Sciatic nerve (tissue), 2 donors: ENCODE measurements at places on chromosomes 12 and 14. TPM values are rescaled to one million over a fixed set of nuclear protein-coding genes. Genes with fewer than 3 reads are reported as not detected.

The NDRG2 gene
- total RNA-seq: 398 TPM

DNA sequence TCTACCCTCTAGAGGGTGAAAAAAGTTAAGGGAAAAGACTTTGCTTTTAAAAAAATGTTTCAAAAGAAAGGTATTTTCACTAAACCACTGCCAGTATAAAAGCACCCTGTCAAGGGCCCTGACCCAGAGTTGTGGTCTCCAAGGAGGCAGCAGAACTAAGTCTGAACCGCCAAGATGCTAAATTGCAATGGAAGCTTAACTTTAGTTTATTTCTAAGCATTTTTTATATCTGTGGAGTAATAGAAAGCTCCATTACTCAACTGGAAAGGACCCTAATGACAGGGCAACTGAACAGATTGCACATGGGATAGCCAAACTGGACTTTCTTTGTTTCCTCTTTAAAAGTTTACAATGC lies 379.8 kb downstream of the NAV3 start:
- no peak for DNase-seq

GRCh38 chr12:50107416-50108268 lies 3.8 kb downstream of the GPD1 start:
- DNase-seq: no peak

DNA sequence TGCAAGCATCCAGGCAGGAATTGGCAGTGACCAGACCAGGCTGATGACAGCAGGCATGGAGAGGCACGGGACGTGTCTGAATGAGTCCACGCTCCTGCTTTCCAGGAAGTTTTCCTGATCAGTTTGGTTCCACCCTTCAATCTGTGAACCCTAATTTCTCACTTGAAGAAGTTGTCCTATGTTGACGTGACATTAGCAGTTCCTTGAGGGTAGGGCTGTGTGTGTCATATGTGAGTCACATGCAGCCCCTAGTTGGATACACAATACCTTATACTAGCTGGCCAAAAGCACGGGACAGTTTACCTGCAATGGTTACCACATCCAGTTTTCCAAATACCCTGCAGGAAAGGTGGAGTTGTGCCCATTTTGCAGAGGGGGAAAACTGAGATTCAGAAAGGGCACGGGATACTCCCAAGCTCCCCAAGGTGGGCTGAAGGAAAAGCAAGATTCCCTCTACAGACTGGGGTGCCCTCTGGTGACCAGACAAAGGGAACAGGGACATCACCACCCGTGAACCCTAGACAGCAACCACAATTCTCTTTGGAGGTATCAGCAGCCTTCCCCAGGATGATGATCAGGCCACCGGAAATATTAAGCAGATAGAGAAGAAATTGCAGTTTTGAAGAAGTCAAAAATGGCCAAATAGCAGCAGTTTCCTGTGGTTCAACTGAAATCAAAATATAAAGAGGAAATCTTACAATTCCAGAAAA lies 194.5 kb downstream of the PHETA1 start:
- no peak for DNase-seq

The ACTN1 gene
- total RNA-seq: 216 TPM

GRCh38 chr12:121975021-121975420 lies 46.7 kb upstream of the BCL7A start:
- no peak for DNase-seq

GRCh38 chr12:111352296-111352993 lies 16.4 kb downstream of the PHETA1 start:
- DNase-seq: no peak

DNA sequence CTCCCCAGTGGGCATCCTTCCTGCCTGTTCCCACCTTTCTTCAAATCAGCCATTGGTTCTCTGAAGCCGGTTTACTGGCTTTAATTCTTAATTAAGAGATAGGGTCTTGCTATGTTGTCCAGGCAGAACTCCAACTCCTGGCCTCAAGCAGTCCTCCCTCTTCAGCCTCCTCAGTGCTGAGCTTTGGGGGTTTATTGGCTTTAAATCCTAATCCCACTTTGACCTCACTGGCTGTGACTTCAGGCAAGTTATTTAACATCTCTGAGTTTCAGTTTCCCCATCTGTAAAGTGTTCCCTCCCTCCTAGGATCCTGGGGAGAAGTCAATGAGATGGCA lies 2.1 kb upstream of the TRMT61A start:
- DNase-seq: no peak

The DEGS2 gene
- total RNA-seq: 3.4 TPM

The PPM1H gene
- 12.3 TPM for total RNA-seq

GRCh38 chr12:96404696-96405095 lies 4.5 kb upstream of the CDK17 start:
- DNase-seq: no peak

- DNase-seq: no peak
Measured at GRCh38 chr12:53795927-53796326, 44.1 kb upstream of the CISTR start.

DNA sequence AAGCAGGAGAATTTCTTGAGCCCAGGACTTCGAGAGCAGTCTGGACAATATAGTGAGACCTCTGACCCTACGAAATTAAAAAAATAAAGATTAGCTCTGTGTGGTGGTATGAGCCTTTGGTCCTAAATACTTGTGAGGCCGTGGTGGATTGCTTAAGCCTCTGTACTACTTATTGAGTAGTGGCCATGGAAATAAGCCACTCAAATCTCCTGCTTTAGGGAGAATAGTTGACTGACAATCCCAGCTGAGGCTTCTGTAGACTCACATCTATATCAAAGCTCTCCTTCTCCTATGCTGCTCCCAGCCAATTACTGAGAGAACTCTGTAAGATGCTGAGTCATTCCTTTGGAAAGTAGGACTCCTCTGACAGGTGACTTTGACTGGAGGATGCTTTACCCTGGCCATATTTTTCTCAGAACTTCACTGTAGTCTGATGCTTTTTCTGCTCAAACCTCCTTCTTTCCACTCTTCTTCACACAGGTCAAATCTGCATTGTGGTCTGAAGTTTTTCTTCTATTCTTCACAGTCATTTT lies 420.2 kb downstream of the SLC6A15 start:
- DNase-seq: no peak

The PPP1R1A gene
- 21.4 TPM for total RNA-seq
